ENCODE measurements at places on chromosomes 11 and 22.

- no peak for DNase-seq
Measured at GRCh38 chr11:131064373-131064991, 148.2 kb upstream of the SNX19 start.

- DNase-seq, result no peak
Measured at GRCh38 chr11:77303328-77303727, 1.8 kb upstream of the GDPD4 start.

- DNase-seq, result no peak
Measured at GRCh38 chr11:43931717-43932039, 10.8 kb upstream of the C11orf96 start.

DNA sequence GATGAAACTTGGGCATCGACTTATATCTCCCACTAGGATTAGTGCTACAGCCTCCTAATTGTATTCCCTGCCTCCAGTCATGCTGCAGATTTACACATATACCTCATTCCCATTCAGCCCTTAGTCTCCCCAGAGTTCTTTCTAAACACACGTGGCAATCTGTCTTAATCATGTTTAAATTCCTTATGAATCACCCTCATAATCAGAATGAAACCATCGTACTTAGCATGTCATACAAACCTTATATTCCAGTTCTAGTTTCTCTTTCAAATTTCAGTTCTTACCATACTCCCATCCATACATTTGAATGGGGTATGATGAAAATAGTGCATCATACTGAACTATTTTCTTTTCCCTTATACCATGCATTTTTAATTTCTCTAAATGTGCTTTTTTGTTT is 6.0 kb upstream of the OR10A2 start:
- no peak for DNase-seq
